ENCODE measurements at places on chromosomes 4 and X.
A peak's percentile ranks its signal among the peaks of the same experiment; 100 is the strongest.

- DNase-seq: peak; percentile 82
Measured at GRCh38 chrX:2967998-2968909, 38.1 kb upstream of the ARSH start.

DNA sequence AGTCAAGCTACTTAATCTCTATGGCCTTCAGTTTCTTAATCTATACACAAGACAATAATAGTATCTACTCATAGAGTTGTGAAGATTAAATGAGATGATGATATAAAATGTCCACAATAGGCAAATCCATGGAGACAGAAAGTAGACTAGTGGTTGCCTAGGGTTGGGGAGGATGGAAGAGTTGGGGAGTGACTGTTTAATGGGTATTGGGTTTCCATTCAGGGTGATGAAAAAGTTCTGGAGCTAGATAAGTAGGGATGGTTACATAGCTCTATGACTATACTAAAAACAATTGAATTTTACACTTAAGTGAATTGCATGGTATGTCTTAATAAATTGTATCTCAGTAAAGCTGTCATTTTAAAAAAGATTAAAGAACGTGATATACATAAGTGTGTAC lies 35.7 kb downstream of the BCORL1 start:
- DNase-seq: no peak

GRCh38 chr4:11431111-11431510 lies 2.4 kb upstream of the HS3ST1 start:
- no peak for DNase-seq

DNA sequence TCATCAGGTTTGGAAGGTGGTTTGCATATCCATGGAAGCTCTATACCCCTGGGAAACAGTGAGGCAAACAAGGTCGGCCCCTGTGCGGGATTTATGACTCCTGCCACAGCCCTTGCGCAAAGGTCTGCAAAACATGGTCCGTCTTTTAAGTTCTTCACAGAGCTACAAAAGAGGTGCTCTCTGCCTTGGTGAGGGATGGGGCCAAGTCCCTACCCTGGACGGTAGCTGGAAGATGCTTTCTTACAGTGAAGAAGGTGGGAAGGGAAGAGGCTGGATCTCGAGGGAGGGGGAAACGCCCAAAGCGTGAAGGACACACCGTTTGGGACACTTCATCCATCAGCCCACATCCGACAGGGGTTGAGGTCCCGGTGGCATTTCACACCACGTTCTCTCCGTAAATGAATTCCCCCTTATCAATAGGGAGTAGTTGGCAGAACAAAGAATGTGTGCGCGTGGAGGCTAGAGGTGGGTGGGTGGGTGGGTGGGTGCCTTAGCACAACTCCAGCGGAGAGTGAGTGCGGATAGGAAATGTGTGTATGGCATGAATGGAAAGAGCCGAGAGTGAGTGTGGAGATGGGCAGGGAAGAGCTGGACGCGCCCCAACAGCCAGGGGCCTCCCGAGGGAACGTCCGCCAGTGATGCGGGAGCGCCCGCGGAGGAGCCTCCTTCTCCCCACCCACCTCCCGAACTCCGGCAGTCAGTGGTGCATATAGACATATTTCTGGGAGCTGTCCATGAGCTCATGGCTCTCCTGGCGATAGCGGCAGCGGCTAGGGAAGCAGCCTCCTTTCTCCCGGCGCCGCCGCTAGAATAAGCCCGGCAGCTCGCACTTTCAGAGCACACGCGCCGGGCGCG lies 68.3 kb downstream of the LARP7 start:
- peak; percentile 63 for DNase-seq

- no peak for DNase-seq
Measured at GRCh38 chr4:116880625-116881024, 204.8 kb downstream of the TRAM1L1 start.

DNA sequence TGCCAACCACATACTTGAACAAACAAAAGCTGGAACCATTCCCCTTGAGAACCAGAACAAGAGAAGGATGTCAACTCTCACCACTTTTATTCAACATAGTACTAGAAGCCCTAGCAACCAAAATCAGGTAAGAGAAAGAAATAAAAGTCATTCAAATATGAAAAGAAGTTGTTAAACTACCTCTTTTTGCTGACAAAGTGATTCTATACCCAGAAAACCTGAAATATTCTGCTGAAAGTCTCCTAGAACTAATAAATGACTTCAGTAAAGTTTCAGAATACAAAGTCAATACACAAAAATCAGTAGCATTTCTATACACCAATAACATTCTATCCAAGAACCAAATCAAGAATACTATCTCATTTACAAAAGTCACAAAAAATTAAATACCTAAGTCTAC lies 187.0 kb downstream of the UGT8 start:
- DNase-seq: no peak

DNA sequence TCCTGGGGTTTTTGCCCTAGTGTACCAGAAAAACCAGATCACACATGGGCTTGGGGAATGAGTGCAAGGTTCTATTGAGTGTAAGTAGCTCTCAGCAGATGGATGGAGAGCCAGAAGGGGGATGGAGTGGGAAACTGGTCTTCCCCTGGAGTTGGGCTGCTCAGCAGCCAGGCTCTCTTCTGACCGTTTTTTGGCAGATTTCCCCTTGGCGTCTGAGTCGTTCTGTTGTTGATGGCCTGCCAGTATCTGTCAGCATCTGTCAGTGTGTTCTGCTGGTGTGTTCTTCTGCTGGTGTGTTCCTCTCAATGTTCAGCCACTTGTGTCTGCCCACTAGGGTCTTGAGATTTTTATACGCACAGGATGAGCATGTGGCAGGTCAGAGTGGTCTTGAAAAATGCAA lies 633.9 kb upstream of the CPEB2 start:
- DNase-seq: no peak

- DNase-seq: no peak
Measured at GRCh38 chrX:107738272-107738671, 37.3 kb downstream of the TSC22D3 start.

- no peak for DNase-seq
Measured at GRCh38 chr4:183499801-183500200, 5.1 kb upstream of the ING2 start.

DNA sequence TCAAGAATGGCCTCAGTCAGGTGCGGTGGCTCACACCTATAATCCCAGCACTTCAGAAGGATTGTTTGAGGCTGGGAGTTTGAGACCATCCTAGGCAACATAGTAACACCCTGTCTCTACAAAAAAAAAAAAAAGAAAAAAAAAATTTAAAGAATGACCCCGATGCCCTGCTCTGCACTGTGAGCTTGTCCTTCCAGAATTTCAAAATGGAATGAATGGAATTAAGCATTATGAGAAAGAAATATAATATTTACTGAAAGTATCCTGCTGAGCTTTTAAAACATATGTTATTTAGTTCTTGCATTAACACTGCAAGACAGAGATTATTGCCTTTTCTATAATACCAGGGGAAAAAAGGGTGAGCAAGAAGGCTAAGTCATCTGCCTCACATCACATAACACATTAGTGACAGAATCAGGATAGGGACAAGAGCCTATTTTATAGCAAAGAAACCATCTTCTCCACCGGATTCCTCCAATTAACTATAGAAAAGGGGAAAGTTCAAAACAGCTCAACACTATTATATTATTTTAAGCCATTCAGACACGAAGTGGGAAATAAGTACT lies 41.9 kb upstream of the GAB1 start:
- DNase-seq: no peak

DNA sequence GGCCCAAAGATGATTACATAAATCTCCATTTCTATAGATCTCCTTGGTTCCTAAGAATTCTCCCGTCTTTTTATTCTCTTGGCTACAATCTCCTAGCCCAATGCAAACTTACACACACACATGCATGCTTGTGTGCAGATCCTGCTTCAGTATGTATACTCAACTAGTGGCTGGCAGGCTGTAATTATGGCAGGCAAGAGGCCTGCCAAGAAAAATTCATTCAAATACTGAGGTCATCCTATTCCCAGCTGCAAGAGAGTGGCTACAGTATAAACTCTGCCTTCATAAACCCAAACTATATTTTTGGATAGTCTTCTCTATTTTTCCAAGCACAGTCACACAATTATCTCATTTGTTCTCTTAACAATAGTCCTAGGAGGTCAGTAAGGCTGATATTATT lies 95.2 kb downstream of the SHROOM4 start:
- DNase-seq: no peak

DNA sequence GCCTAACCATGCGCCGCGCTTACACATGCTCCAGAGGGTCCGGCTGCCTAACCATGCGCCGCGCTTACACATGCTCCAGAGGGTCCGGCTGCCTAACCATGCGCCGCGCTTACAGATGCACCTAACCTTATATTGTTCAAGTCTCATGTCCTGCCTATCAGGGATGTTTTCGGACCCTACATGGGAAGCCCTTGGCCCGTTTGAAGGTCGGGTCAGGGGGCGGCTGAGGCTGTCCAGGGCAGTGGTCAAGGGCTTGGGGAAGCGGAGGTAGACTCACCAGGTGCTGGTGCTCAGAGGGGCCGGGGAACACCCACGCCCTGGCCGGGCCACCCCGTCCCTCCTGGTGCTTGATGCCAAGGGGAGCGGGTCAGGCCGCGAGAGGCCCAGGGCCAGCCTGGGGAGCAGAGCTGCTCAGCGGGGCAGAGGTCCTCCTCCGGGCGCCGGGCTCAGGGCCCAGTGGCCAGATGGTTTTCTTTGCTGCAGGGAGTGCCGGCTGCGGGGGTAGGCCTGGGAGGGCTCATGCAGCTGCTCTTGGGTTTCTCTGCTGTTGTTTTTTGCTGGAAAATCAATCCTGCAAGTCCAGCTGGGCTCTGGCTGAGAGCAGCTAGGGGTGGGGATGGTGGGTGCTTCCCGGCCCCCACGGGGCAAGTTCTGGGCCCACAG lies 35.4 kb upstream of the SPON2 start:
- no peak for DNase-seq

GRCh38 chrX:24245202-24245601 lies 68.7 kb downstream of the SUPT20HL2 start:
- DNase-seq: peak; percentile 55

DNA sequence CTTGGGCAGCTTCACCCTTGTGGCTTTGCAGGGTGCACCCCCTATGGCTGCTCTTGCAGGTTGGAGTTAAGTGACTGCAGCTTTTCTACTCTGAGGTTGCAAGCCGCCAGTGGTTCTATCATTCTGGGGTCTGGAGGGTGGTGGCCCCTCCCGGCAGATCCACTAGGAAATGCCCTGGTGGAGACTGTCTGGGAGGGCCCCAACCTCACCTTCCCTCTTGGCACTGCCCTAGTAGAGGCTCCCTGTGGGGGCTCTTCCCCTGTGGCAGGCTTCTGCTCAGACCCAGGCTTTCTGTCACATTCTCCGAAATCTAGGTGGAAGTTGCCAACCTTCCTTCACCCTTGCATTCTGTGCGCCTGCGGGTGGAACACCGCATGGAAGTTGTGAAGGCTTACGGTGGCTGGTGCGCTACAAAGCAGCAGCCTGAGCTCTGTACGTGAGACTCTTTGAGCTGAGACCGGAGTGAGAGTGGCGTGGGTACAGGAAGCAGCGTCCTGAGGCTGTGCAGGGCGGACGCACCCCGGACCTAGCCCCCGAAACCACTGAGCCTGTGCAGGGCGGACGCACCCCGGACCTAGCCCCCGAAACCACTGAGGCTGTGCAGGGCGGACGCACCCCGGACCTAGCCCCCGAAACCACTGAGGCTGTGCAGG lies 626.7 kb upstream of the FRG1 start:
- no peak for DNase-seq

DNA sequence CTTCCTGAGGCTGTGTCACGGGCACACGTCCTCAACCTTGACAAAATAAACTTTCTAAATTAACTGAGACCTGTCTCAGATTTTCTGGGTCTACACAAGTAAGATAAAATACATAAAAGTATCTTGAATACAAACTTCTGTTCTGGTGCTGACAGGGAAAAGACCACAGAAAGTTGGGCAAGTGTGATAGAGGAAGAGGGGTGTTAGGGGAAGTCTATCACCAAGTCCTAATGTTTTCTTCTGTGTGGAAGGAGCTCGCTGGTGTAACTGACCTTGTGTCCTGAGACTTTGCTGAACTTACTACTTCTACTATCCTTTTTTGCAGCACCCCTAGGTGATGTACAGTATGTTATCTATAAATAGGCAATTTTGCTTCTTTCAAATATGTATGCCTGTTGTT lies 97.0 kb upstream of the STIM2 start:
- no peak for DNase-seq

DNA sequence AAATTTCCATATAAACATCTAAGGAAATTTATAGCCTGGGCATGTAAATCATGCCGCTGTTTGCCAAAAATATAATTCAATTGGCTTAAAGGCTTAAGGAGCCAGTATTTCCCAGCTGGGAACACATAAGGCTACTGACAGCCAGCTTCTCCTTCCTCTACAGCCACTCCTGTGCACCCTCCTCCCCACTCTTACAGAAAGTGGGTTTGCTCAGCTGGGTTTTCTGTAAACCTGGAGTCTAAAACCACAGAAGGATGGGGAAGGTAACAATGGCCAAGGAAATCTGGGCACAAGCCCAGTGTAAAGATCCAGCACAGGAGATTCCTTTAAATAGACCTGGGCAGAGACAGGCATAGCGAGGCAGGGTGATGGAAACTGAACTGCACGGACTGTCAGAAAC lies 18.5 kb downstream of the ACSL1 start:
- DNase-seq: no peak
